ENCODE measurements at places on chromosomes 1 and 21.

GRCh38 chr1:39488793-39489566 is 2.5 kb upstream of the BMP8A start:
- DNase-seq: no peak

GRCh38 chr1:229645324-229645993 is 19.4 kb downstream of the URB2 start:
- DNase-seq: no peak

DNA sequence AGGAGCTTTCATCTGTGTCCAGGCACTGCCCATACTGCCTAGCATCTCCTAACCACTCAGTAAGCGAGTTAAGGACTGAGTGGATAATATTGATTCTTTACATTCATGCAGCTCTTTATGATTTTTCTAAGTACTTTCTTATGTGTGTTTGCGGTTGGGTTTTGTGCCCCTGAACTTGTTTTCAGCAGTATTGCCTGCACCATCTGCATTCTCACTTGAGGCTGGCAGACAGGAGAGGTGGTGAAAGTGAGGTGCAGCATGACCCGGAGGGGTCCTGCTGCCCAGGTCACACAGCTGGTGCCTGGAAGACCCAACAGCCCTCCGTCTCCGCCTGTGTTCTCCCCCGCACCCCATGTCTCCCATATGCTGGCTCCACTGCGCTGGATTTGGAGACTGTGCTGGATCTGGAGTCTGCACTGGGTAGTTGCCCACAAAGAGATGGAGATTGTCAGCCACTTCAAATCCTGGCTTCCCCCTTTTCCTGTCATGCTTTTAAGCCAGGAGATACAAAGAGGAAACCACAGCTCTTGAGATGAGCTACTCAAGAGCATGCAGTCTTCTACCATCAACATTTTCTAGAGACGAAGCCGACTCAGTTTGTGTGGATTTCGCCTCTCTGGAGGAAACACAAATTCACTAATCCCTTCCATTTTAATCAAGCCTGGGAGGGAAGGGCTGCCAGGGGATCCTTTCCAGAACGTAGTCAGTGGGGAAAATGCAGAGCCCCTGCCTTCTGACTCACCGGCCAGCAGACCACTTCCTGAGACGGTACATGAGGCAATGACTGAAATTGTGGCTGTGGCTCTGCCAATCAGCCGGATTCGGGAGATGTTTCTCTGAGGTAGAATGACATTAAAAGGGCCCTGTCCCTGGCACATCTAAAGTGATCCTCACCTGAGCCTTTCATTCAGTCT is 71.7 kb upstream of the ANGPTL1 start:
- DNase-seq: no peak

GRCh38 chr1:32040711-32041110 is 27.0 kb downstream of the KHDRBS1 start:
- no peak for DNase-seq

- DNase-seq: no peak
Observed at GRCh38 chr21:22280851-22281250, 1282.6 kb downstream of the NCAM2 start.

DNA sequence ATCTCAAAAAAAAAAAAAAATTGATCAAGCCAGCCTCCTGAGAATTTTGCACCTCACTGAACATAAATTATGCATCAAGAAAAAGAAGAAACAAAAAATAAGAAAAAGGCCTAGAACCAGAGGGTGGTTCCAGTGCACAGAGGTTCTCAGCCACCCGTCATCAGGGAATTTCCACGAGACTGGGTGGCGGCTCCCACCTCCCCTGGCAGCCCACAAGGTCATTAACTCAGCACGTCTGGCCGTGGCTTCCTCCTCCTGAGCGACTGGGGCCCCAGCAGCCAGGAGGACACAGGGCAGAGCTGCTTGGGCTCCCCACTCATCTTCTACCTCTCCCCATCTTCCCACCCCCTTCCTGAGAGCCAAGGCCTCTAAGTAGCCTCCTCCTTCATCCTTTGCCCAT is 15.7 kb upstream of the TMEM51 start:
- DNase-seq: no peak

- no peak for DNase-seq
Observed at GRCh38 chr1:56222914-56223540, 356.3 kb downstream of the PLPP3 start.

- DNase-seq: no peak
Observed at GRCh38 chr1:2499986-2500596, 24.0 kb downstream of the PLCH2 start.

DNA sequence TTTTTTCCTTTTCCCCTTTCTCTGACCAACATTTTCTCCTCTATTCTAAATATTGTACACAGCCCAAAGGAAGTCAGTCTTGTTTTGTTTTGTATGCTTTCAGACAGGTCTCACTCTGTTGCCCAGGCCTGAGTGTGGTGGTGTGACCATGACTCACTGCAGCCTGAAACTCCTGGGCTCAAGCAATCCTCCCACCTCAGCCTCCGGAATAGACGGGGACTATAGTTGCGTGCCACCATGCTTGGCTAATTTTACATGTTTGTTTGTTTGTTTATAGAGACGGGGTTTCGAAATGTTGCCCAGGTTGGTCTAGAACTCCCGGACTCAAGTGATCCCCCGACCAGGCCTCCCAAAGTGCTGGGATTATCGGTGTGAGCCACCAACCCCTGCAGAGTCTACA is 72.8 kb downstream of the NRIP1 start:
- DNase-seq: no peak

DNA sequence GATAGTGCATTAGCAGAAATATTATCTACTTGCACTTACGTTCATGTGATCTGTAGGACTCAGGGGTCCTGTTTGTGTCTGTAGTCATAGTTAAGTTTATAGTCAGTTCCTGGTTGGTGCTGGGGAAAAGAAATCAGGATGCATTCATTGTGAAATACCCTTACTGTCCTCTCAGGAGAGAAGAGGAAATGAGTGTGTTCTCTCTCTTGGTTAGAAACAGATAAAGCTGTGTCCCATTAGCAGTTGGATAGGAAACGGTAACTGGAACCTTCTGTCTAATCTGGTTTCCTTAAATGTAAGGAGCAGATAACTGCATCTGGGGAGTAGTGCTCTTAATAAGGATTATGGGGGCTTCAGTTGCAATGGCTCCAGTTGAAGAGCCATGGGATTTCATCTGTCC is 8.9 kb downstream of the SDCCAG8 start:
- DNase-seq: peak; percentile 79

GRCh38 chr1:65002508-65003315 is 36.4 kb upstream of the JAK1 start:
- DNase-seq: peak; percentile 35

- DNase-seq: peak; percentile 64
Observed at GRCh38 chr1:246214708-246215509, 292.2 kb downstream of the SMYD3 start.

All from pulmonary artery endothelial cell (primary cell).